ENCODE measurements at places on chromosomes 1 and 21. TPM values are rescaled to one million over a fixed set of nuclear protein-coding genes. Genes with fewer than 3 reads are reported as not detected.

Gene COL8A2
- polyA plus RNA-seq = 0.12 TPM

Gene SLC16A4
- not detected for polyA plus RNA-seq

Gene SYT11
- 29.8 TPM for polyA plus RNA-seq

Gene HIVEP3
- 24.1 TPM for polyA plus RNA-seq

Gene COL9A2
- polyA plus RNA-seq = 1.8 TPM

Gene BSND
- polyA plus RNA-seq = not detected

Gene NES
- polyA plus RNA-seq = not detected

Gene MYCBP
- 47.3 TPM for polyA plus RNA-seq

Gene TSTD1
- polyA plus RNA-seq = 349 TPM

Gene RNU1-4
- 28.1 TPM for polyA plus RNA-seq

Gene DCST1
- not detected for polyA plus RNA-seq

Gene AADACL4
- polyA plus RNA-seq = not detected

Gene PRRC2C
- polyA plus RNA-seq = 7.9 TPM

Gene CSDE1
- polyA plus RNA-seq = 257 TPM

Gene LDLRAD1
- polyA plus RNA-seq = not detected

Gene NBPF6
- not detected for polyA plus RNA-seq

Gene SPATA45
- not detected for polyA plus RNA-seq

Gene MASP2
- polyA plus RNA-seq = not detected

Gene PTGER3
- polyA plus RNA-seq = not detected

Gene GUCA2B
- polyA plus RNA-seq = not detected

Gene NOS1AP
- polyA plus RNA-seq = not detected

Gene UTS2
- 15.9 TPM for polyA plus RNA-seq

Gene CLCA2
- not detected for polyA plus RNA-seq

Gene GPX7
- 31.2 TPM for polyA plus RNA-seq
